Activated CD4-positive, alpha-beta T cell treated with anti-CD3 and anti-CD28 coated beads, Interleukin-2, amount 10 ng/mL, durations not matched to agents 24 days and 14 days (primary cell): ENCODE measurements at places on chromosomes 3 and 15. TPM values are rescaled to one million over a fixed set of nuclear protein-coding genes. Genes with fewer than 3 reads are reported as not detected.

GRCh38 chr3:94146455-94146854 is 83.6 kb downstream of the NSUN3 start:
- no peak overlapping the region for H3K27ac ChIP-seq
- no peaks in the 10 kb centered on the region for H3K4me1 ChIP-seq
- no peak overlapping the region for H3K4me3 ChIP-seq

DNA sequence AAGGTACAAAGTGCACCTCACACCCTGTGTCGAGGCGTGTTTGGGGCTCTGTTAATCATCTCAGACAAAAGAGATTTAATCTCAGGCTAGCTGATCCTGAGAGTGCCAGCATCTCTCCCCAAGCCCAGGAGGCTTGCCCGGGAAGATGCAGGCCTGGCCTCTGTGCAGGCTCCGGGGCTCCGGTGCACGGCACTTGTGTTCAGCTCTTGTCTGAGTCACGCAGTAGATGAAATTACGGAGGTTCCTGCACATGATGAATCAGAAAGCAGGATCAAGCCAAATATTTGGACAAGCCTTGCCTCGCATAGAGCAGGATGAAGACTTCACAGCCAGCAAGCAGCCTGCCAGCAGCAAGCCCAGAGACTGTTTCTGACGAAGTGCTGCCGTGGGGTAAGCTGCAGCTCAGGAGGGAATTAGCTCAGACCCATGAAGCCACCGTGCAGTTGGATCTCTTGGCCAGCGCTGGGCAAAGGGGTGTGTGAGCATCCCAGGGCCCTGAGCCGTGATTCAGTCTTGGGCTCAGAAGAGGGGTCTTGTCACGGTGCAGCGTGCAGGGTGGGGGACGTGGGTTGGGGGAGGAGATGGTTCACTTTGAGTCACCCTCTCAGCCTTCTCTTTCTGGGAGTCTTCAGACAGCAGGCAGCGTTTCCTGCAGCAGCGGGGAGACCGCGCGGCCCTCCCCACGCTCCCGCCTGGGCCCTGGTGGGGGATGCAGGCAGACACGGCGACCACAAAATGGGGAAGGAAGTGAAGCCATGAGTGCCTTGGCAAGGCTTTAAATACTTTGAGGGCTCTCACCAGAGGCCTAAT is 89.2 kb upstream of the MEF2A start:
- H3K4me1 ChIP-seq = peaks cover 13% of the 10 kb centered on the region
- H3K36me3 ChIP-seq = no peaks in the 10 kb centered on the region
- no peak overlapping the region for H3K27ac ChIP-seq
- peaks cover 5% of the 10 kb centered on the region for H3K27me3 ChIP-seq
- DNase-seq = peak; percentile 74
- peak overlapping the region; percentile 15 for H3K4me3 ChIP-seq

GRCh38 chr3:140974900-140975299 is 33.3 kb downstream of the SLC25A36 start:
- peaks cover 28% of the 10 kb centered on the region for H3K36me3 ChIP-seq
- peak; percentile 65 for DNase-seq
- H3K4me1 ChIP-seq = peaks cover 7% of the 10 kb centered on the region
- peak overlapping the region; percentile 35 for H3K4me3 ChIP-seq
- peak overlapping the region; percentile 75 for H3K27ac ChIP-seq
- H3K27me3 ChIP-seq = no peaks in the 10 kb centered on the region

DNA sequence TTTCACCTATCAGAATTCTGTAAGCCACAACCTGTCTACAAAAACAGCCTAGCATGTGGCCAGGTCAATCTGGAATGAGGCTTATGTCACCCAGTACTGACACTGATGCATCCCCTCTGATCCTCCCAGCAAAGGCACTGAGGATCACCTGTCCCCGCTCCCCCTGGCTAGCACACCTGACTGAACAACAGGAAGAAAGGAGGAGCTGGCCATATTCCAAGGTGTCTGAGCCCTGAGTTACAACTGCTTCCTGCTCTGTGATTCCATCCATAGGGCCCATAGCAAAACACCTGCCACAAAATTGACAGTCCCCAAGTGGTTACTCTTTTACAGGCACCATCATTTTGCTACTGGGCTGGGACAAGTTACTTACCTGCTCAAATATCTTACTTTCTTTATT is 555.5 kb upstream of the CFAP20DC start:
- no peak overlapping the region for H3K27ac ChIP-seq
- DNase-seq = no peak
- H3K36me3 ChIP-seq = no peaks in the 10 kb centered on the region
- H3K4me1 ChIP-seq = no peaks in the 10 kb centered on the region
- H3K4me3 ChIP-seq = no peak overlapping the region
- H3K27me3 ChIP-seq = peaks cover 3% of the 10 kb centered on the region

DNA sequence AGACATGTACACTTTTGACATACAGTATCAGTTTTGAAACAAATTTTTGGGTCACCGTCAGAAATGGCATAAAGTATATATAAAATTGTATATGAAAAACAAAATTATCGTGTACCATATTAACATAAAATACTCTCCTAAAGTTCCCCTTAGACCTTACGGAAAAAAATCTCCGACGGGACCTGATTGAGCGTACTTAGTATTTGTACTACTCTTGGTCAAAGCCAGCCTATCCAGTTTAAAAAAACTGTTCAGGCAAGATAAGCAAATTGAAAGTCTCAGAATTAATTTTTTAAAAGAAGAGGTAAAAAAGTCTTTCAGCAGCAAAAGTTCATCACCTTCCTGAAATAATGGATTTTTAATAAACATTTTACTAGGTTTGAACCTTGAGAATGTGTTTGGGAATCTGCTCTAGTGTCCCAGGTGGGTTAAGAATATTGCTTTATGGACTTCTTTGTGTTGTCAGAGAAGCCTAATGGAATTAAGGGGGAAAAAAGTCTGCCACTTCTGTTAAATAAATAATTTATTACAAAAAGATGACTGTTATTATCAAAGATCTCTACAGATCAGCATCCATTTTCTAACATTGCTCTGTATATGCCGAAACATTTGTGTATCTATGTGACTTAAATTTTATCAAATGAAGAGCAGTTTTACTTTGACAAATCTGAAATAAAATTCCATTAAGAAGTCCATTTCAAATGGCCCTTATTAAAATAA is 48.6 kb downstream of the ZBTB20 start:
- no peak overlapping the region for H3K4me3 ChIP-seq
- no peak for DNase-seq
- H3K27ac ChIP-seq = no peak overlapping the region
- no peaks in the 10 kb centered on the region for H3K36me3 ChIP-seq
- H3K27me3 ChIP-seq = no peaks in the 10 kb centered on the region

DNA sequence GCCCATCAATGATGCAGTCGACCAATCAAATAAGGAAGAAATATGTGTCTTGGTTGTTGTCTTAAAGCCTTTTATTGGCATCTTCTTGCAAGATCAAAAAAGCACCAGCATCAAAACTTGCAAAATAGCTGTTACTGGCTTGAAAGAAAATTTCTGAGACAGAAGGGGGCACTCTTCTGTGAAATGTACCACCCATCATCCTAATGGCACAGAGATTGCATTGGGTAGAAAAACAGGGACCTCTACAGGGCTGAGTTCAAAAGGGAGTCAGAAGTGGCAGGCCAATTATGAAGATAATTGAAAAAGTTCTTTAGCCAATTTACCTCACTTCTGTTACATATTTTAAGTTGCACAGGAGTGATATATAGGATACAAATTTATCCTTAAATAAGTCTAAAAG is 122.3 kb upstream of the GPR149 start:
- no peak overlapping the region for H3K27ac ChIP-seq
- no peaks in the 10 kb centered on the region for H3K27me3 ChIP-seq
- no peak overlapping the region for H3K4me3 ChIP-seq
- H3K36me3 ChIP-seq = no peaks in the 10 kb centered on the region

DNA sequence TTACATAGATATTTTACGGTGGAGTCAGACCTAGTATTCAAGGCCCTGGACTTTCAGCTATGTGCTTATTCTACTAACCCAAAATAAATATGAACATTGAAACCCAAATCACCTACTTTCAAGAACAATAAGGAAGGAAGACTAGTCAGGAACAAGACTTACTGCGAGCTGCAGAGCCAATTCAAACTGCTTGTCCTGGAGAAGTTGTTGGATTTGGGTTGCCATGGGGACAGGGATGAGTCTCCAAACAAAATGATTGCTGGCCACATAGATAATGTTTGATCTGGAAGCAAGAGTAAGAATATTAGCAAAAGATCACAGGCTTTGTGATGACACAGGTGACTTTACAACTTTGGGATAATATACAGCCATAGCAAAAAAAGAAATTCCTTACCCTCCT is 21.6 kb upstream of the PLA2G4F start:
- H3K4me1 ChIP-seq = no peaks in the 10 kb centered on the region
- peaks cover 56% of the 10 kb centered on the region for H3K36me3 ChIP-seq
- no peak overlapping the region for H3K4me3 ChIP-seq

- H3K4me3 ChIP-seq = no peak overlapping the region
- DNase-seq = no peak
- no peaks in the 10 kb centered on the region for H3K36me3 ChIP-seq
- H3K27ac ChIP-seq = no peak overlapping the region
- H3K4me1 ChIP-seq = peaks cover 3% of the 10 kb centered on the region
- H3K27me3 ChIP-seq = no peaks in the 10 kb centered on the region
Measured at GRCh38 chr3:8988791-8989558, 25.7 kb upstream of the RAD18 start.

GRCh38 chr3:126535636-126536035 is 11.7 kb downstream of the CHST13 start:
- peaks cover 15% of the 10 kb centered on the region for H3K27me3 ChIP-seq
- DNase-seq = no peak
- H3K4me3 ChIP-seq = no peak overlapping the region

DNA sequence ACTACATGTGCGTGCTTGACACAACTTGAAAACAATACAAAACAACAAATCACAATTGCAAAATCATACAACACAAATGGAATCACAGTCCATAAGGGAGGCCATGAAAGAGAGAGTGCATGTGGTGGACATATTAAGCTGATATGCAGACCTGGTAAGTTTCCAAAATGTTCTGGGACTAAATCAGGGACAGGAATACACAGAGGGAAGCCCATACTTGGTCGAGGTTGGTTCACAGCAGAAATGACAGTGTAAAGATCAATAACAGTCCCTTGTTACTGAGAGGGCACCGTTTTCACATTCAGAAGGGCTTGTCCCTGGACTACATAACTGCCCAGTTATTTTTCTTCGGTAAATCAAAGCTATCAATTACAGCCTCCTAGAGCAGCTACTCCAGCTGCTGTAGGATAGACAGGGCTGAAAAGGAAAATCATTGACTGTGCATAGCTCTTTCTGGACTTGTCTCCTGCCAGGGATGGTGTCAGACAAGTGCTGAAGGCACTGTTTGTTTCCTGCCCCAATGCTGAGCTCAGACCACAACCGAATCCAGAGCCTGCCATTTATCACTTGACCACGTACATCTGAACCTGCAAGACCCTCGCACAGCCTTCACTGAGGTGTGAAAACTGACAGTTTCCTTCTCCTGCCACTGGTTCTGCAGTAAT is 79.5 kb upstream of the KCNMB2 start:
- H3K27ac ChIP-seq = no peak overlapping the region
- no peak for DNase-seq
- no peaks in the 10 kb centered on the region for H3K4me1 ChIP-seq
- peaks cover 2% of the 10 kb centered on the region for H3K27me3 ChIP-seq
- H3K36me3 ChIP-seq = no peaks in the 10 kb centered on the region

- DNase-seq = no peak
- no peaks in the 10 kb centered on the region for H3K36me3 ChIP-seq
- no peak overlapping the region for H3K27ac ChIP-seq
- H3K4me3 ChIP-seq = no peak overlapping the region
- no peaks in the 10 kb centered on the region for H3K4me1 ChIP-seq
Measured at GRCh38 chr3:62954580-62954979, 79.4 kb upstream of the CADPS start.

DNA sequence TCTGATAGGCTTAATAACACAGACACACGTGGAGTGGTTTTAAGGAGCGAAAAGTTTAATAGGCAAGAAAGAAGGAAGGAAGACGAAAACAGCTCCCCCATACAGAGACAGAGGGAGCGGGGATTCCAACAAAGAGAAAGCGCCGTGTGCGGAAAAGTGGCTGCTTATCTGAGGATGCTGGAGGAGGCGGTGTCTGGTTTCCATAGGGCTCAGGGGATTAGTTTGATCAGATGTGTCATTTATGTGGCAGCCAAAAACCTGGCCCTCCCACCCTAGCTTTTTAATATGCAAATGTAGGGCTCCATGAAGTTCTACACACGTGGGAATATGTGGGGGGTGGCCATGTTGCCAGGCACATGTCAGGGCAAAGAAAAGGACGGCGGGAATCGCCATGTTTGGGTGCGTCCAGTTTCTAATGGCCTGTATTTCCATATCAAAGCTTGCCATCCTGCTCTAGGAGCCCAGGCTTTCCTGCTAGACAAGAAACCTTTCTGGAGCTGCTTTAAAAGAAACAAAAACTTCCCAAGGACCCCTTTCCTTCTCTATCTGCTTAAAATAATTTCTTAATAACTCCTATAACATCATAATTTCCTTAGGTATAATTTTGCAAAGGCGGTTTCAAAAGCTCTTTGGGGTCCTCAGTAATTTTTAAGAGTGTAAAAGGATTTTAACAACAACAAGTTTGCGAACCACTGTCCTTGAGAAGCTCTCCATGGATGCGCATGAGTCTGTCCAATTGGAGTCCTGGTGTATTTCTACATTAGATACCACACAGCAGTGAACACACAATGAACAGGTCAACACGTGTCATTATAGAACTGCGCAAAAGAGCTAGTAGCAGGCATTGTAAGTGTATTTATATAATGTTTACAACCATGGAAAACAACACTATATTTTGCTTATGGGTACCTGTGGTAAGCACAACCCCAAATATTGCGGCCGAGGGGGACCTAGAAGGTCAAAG is 622 bp upstream of the ZNF589 start:
- no peaks in the 10 kb centered on the region for H3K27me3 ChIP-seq
- H3K36me3 ChIP-seq = peaks cover 9% of the 10 kb centered on the region
- peak overlapping the region; percentile 94 for H3K27ac ChIP-seq

DNA sequence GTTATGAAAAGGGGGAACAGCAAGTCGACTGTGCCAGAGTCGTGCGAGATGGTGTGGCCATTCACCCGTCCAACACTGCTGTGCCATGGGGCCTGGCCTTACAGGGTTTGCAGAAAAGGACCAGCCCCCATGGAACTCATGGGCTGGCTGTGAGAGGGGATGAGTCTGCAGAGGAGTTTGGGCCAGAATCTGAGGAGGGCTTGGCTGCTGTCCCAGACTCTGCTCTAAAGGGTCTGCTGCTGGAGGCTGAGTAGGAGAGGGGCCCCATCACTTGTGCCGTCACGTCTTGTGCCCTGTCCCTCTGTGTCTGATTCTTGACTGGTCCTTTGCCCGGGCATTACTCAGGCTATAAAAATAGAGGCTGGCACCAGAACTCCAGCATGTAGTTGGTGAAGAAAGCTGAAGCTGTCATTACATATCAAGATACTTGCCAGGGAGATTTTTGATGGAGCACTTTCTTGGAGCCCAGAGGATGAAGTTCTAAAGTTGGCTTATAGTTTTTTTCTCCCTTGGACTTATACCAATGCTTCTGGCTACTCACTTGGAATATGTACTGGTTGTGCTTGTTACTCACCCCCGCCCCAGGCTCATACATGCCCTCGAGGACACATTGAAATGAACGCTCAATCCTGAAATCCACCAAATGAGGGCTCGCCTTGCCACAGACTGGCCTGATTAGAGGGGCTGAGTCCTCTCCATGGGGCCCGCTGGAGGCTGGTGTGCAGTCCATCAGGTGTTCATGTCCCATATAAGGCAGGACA is 10.2 kb downstream of the PXYLP1 start:
- H3K4me1 ChIP-seq = peaks cover 49% of the 10 kb centered on the region
- no peaks in the 10 kb centered on the region for H3K27me3 ChIP-seq
- no peak overlapping the region for H3K4me3 ChIP-seq
- H3K27ac ChIP-seq = no peak overlapping the region
- peaks cover 30% of the 10 kb centered on the region for H3K36me3 ChIP-seq
- no peak for DNase-seq

The CELF6 gene
- 0.19 and 0.21 TPM in 2 replicates for total RNA-seq

The ZIC4 gene
- not detected in 2 replicates for total RNA-seq

The SLC2A2 gene
- not detected in 2 replicates for total RNA-seq

The KCNH8 gene
- not detected in 2 replicates for total RNA-seq

The BHLHE40 gene
- total RNA-seq = 368 and 375 TPM in 2 replicates
